CD4-positive, alpha-beta memory T cell (primary cell): ENCODE measurements at places on chromosomes 7 and 10. TPM values are rescaled to one million over a fixed set of nuclear protein-coding genes. Genes with fewer than 3 reads are reported as not detected.

GRCh38 chr10:74008212-74008731 lies 10.4 kb downstream of the VCL start:
- no peak overlapping the region for H3K4me3 ChIP-seq
- H3K4me1 ChIP-seq, result peaks cover 65% of the 10 kb centered on the region
- no peak for DNase-seq
- H3K27ac ChIP-seq, result no peak overlapping the region

DNA sequence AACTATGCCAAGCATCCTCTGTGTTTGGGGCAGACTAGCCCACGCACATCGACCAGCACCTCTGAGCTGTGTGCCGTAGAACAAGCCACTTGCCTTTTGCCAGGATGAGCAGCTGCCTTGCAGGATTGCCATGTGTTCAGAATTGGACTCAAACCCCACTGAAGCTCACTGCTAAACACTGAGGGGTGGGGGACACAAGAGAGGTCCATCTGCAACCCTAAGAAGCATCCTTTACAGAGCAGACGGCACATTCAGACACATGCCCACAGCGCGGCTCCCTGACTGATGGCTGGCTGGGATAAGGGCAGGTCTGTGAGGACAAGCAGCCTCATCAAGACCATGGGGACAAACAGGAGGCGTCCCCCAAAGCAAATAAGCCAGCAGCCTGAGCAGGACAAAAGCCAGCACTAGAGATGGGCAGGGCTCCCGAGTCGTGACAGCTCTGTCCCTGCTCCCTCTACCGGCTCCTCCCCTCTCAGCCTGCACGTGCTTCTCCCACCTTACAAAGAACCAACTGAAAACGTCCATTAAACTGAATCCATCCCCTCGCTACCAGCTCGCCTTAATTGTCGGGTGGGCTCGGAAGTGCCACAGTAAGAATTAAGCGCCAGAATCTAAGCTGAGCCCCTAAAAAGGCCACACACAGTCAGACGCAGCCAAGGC lies 114.2 kb downstream of the PRKAG2 start:
- H3K27ac ChIP-seq, result no peak overlapping the region
- no peaks in the 10 kb centered on the region for H3K27me3 ChIP-seq
- H3K4me3 ChIP-seq, result no peak overlapping the region
- no peaks in the 10 kb centered on the region for H3K36me3 ChIP-seq
- DNase-seq, result no peak

GRCh38 chr7:102186306-102186705 lies 100.4 kb upstream of the SH2B2 start:
- DNase-seq, result no peak
- no peak overlapping the region for H3K27ac ChIP-seq
- H3K4me1 ChIP-seq, result no peaks in the 10 kb centered on the region
- no peak overlapping the region for H3K4me3 ChIP-seq

The GPRIN2 gene
- not detected for total RNA-seq

The GBX1 gene
- not detected for total RNA-seq

The ABCB4 gene
- not detected for total RNA-seq
